ENCODE measurements at places on chromosomes 16 and 17.

- no peaks in the 10 kb centered on the region for H3K27me3 ChIP-seq
- peak overlapping the region; percentile 46 for H3K4me3 ChIP-seq
- peaks cover 55% of the 10 kb centered on the region for H3K4me1 ChIP-seq
- H3K36me3 ChIP-seq = no peaks in the 10 kb centered on the region
- H3K27ac ChIP-seq = peak overlapping the region; percentile 89
Measured at GRCh38 chr17:34255381-34255732, 272 bp downstream of the CCL2 start.

GRCh38 chr16:78163772-78164670 lies 64.6 kb downstream of the WWOX start:
- DNase-seq = no peak
- H3K4me1 ChIP-seq = no peaks in the 10 kb centered on the region
- H3K36me3 ChIP-seq = no peaks in the 10 kb centered on the region
- no peak overlapping the region for H3K27ac ChIP-seq
- no peak overlapping the region for H3K4me3 ChIP-seq

- peaks cover 11% of the 10 kb centered on the region for H3K4me1 ChIP-seq
- DNase-seq = no peak
- H3K4me3 ChIP-seq = no peak overlapping the region
- H3K27me3 ChIP-seq = peaks cover 5% of the 10 kb centered on the region
- no peak overlapping the region for H3K27ac ChIP-seq
- peaks cover 9% of the 10 kb centered on the region for H3K36me3 ChIP-seq
Measured at GRCh38 chr17:7700510-7700909, 4.5 kb upstream of the EFNB3 start.

DNA sequence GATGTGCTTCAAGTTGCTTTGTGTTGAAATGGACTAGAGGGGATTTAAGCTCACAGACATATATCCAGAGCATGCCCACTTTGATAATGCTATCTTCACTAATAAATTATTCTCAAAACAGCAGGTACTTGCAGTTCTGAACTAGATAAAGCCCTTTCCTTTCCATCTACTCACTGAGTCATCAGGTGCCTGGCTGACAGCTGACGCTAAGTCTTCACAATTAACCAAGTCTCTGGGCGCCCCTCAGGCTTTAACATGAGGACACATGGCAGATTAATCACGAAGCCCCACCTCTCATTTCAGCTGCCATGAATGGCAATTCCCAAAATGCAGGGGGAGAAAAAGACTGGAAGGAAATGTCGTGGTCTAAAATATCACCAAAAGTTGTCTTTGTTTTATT lies 29.5 kb upstream of the CRISPLD2 start:
- no peak for DNase-seq
- H3K27ac ChIP-seq = no peak overlapping the region

DNA sequence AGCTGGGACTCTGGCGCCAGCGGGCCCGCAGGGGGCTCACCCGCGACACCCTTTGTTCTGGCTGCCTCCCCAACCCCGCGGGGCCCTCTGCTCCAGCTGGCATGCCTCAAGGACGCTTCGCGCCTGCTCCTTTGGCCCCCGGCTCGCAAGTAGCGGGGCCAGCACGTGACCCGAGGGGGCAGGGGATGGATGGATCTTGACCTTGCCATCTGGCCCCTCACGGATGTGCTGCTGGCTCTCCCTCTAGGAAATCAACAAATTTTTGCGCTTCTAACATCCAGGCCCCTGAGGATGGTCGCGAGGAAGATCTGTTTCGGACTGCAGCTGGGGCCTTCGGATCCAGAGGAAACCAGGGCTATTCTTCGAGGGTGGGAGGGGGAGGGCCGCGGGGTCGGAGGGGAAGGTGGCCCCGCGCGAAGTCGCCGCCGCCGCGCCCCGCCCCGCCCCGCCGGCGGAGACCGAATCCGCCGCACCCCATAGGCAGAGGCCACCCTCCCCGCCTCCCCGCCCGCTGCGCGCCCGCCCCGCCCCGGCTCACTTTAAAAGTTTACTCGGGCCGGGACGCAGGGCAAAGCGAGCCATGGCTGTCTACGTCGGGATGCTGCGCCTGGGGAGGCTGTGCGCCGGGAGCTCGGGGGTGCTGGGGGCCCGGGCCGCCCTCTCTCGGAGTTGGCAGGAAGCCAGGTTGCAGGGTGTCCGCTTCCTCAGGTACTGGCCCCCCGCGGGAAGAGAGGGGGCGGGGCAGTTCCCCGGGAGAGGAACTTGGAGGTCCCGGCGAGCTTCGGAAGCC lies at the start of gene ACSF2:
ACSF2 (plus strand) TSS at position 537 of the 790 bp plus-strand sequence; CDS start at position 581, 44 bp downstream.
- DNase-seq = peak; percentile 20
- H3K27me3 ChIP-seq = no peaks in the 10 kb centered on the region
- H3K4me3 ChIP-seq = peak within 1 kb of the TSS; percentile 93

DNA sequence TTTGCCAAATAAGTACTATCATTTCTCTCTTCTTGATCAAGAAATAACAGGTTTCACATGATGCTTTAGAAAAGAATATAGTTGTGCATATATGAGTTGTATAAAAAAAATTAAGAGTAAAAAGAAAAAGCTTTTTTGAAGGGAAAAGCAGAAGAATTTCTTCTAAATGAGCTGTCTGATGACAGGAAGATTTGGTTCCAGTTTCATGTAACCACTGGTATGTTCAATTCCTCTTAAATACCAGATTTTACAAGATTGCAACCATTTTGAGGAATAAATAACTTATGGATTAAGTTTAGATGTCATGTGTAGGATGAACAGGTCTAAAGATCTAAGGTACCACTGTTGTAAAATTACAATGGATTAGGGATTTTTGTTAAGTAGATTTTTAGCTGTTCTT lies 45.0 kb downstream of the VMP1 start:
- H3K27me3 ChIP-seq = no peaks in the 10 kb centered on the region
- H3K4me3 ChIP-seq = no peak overlapping the region
- H3K4me1 ChIP-seq = no peaks in the 10 kb centered on the region
- H3K36me3 ChIP-seq = no peaks in the 10 kb centered on the region
- no peak for DNase-seq

DNA sequence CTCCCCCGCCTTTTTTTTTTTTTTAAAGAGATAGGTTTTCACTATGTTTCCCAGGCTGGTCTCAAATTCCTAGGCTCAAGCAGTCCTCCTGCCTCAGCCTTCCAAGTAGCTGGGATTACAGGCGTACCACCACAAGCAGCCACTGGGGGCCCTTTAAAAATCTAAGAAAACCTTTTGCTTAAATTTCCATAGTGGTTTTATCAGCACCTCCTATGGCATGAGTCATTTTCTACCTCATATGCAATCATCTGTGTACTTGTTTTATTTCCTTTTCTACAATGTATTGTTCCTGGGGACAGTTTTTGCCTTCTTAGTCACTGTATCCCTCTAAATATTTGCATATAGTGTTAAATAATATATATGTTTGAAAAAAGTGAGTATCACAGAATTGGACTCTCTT lies 29.2 kb downstream of the GNA13 start:
- peaks cover 7% of the 10 kb centered on the region for H3K4me1 ChIP-seq
- no peaks in the 10 kb centered on the region for H3K36me3 ChIP-seq
- no peak overlapping the region for H3K27ac ChIP-seq
- H3K4me3 ChIP-seq = no peak overlapping the region

- no peaks in the 10 kb centered on the region for H3K27me3 ChIP-seq
- peak overlapping the region; percentile 94 for H3K27ac ChIP-seq
- peaks cover 39% of the 10 kb centered on the region for H3K4me1 ChIP-seq
- no peak for DNase-seq
- no peaks in the 10 kb centered on the region for H3K36me3 ChIP-seq
- peak overlapping the region; percentile 75 for H3K4me3 ChIP-seq
Measured at GRCh38 chr16:4318451-4318910, 2.6 kb downstream of the GLIS2 start.

- peaks cover 7% of the 10 kb centered on the region for H3K36me3 ChIP-seq
- H3K27ac ChIP-seq = peak overlapping the region; percentile 89
- no peaks in the 10 kb centered on the region for H3K27me3 ChIP-seq
- peak; percentile 84 for DNase-seq
Measured at GRCh38 chr17:78176548-78177025, 8.2 kb downstream of the SYNGR2 start.

DNA sequence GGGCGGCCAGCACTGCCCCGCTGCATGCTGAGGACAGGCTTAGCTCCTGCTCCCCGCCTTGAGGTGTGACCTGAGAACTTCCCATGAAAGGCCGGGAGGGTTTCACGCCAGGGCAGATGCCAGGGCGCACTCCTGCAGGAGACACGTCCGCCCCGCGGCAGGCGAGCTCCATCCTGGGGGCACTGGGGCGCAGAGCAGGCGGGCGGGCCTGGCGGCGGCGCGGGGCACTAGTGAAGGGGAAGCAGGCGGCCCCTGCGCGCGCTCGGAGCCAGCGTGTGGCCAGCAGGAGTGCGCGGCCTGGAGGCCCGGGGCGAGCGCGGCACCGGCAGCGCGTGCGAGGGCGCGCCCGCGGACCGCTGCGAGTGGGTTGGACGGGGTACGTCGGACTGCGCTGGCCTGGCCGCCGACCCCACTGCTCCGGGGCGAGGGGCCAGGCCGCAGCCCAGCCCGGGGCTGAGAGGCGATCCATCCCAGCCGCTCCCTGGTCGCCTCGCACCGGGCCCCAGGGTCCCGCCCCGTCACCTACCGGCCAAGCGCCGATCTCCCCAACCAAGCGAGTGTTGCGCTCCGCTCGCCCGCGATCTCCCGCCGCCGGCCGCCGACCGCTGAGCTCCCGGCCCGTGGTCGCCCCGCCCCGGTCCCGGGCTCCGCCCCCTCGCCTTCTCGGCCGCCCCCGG lies at the start of gene MAP3K14:
MAP3K14 (minus strand) TSS at position 587 of the 677 bp plus-strand sequence. CDS start 26,275 bp downstream, outside the sequence.
- no peaks in the 10 kb centered on the region for H3K27me3 ChIP-seq
- H3K4me1 ChIP-seq = peaks cover 66% of the 10 kb centered on the region
- no peaks in the 10 kb centered on the region for H3K36me3 ChIP-seq
- DNase-seq = no peak
- H3K4me3 ChIP-seq = peak within 1 kb of the TSS; percentile 79
- peak within 1 kb of the TSS; percentile 85 for H3K27ac ChIP-seq

- H3K27me3 ChIP-seq = no peaks in the 10 kb centered on the region
- peak; percentile 41 for DNase-seq
- no peak overlapping the region for H3K4me3 ChIP-seq
- H3K4me1 ChIP-seq = no peaks in the 10 kb centered on the region
- H3K36me3 ChIP-seq = no peaks in the 10 kb centered on the region
Measured at GRCh38 chr17:265718-266117, 84.3 kb upstream of the DOC2B start.

Data from ascending aorta (tissue), 2 donors.